CD4-positive, alpha-beta T cell treated with Interleukin-6 for 4 hours (primary cell): ENCODE measurements at places on chromosomes 12 and 14.

DNA sequence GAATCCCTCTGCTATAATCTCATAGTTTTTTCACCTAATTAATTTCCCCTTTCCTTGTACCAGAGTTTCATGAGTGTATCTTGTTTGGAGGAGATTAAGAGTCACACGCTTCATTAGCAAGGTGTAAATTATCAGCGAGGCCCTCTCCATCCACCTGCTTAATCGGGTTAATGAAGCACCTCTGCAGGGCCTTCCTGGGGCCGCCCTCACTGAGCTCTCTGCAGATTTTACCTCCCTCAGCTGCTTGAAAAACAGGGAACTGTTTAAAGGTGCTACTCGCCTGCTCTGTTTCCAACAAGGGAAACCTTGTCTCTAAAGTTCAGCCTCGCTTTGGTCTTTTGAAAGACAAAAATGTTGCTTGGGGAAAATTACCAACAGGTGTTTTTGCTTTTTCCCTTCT is 35.8 kb downstream of the OTX2 start:
- no peak for DNase-seq

DNA sequence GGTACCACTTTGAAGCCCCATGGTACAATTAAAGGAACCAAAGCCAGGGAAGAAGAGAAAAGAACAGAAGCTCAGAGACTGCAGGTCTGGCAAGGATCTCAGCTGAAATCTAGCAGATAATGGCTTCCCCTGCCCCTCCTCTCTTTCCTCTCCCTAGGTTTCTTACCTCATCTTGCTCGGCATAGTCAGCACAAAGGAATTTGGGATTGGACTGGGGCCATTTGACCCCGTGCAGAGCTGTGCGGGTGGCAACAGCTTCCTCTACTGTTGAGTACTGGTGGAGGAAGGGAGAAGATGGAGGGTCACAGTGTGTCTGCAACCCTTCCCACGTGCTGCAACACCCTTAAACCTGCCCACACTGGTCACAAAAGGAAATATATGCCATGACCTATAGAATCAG is 4.7 kb upstream of the CDH24 start:
- no peak for DNase-seq

DNA sequence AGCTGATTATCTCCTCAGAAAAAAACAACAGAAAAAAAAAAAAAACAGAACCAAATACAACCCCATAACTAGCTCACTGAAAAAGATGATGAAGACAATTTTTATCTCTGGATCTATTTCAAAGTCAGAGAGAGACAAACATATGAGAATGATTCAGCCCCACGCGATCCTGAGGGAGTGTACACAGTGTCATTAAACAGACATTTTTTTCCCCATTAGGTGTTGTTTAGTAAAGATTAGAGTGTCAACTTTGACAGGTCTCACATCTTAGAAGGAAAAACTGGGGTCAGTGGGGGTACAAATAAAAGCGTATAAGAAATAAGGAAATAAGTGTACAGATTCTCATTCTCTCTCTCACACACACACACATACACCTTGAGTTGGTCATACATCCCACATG is 635.4 kb downstream of the NRXN3 start:
- no peak for DNase-seq

GRCh38 chr12:2173971-2174370 is 121.2 kb downstream of the CACNA1C start:
- DNase-seq, result no peak

DNA sequence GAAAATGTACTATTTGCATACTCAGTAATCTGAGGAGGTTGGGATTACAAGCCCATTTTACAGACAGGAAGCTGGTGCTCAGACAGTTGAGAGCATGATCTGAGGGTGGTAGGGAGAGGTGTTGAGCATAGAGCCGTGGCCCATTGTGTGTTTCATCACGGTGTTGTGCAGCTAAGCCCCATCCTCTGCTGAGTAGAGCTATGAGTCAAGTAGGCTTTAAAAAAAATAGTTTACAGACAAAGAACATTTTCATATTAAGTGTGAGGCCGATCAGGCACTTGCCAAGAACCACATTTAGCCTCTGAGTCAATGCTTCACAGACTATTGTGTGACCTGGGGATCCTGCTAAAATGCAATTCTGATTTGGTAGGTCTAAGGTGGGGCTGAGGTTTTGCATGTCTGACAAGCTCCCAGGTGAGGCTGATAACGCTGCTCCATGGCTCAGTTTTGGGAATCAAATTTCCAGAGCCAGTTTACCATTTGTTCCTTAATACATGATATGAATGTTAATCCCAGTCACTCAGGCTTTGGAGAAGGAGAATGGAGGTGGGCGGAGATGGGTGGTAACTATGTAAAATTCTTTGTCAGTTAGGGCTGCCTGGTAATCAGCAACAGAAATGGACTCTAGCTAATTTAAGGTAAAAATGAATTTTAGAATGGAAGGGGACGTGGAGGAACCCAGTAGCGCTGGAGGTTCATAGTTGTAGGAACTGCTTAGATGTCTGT is 22.2 kb downstream of the ZNF664 start:
- no peak for DNase-seq

DNA sequence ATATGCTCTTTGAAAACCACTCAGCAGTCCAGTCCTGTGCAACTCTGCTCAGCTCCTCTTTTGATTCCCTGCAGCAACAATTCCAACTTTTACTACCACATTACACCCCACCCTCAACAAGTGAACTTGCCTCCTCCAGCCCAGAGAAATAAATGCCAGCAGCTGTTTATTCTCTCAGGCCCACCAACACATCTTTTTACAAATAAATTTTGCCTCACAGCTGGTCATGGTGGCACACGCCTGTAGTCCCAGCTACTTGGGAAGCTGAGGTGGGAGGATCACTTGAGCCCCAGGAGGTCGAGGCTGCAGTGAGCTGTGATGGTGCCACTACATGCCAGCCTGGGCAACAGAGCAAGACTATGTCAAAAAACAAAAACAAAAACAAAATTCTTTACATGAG is 9.8 kb downstream of the SNX6 start:
- no peak for DNase-seq

- no peak for DNase-seq
Measured at GRCh38 chr14:54652188-54652587, 85.3 kb downstream of the SAMD4A start.

DNA sequence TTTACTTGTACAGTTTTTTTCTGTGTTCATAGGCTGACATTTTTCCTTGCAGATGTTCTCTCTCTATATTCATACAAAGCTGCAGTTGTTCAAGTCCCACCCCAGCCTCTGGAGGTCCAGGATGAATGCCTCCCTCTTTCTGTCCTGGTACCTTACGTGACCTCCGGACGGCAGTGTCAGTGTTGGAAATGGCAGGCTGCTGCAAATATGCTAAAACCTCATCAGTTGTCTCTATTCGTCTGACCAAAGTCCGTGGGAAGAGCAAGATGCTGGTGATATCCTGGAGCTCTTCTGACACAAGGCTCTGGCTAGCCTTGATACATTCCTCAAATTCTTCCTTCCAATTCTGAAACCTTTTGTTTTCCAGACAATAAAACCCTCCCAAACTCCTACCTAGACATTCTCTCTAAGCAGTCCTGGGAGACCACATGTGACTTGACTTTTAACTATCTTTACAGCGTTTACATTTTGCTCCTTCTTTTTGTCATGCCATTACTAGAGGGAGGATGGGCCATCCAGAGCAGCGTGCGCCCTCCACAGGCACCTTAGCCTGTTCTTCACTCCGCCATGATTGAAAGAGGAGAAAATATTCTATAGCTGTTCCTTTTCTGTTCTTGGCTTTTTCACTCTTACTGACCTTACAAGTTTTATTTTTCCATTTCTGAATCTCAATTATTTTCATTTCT is 143.6 kb downstream of the RGS6 start:
- no peak for DNase-seq

- no peak for DNase-seq
Measured at GRCh38 chr12:47141459-47141858, 61.7 kb upstream of the AMIGO2 start.
